ENCODE measurements at places on chromosomes 1 and 21.

GRCh38 chr1:112769611-112770010 lies 54.5 kb upstream of the PPM1J start:
- DNase-seq, result no peak

DNA sequence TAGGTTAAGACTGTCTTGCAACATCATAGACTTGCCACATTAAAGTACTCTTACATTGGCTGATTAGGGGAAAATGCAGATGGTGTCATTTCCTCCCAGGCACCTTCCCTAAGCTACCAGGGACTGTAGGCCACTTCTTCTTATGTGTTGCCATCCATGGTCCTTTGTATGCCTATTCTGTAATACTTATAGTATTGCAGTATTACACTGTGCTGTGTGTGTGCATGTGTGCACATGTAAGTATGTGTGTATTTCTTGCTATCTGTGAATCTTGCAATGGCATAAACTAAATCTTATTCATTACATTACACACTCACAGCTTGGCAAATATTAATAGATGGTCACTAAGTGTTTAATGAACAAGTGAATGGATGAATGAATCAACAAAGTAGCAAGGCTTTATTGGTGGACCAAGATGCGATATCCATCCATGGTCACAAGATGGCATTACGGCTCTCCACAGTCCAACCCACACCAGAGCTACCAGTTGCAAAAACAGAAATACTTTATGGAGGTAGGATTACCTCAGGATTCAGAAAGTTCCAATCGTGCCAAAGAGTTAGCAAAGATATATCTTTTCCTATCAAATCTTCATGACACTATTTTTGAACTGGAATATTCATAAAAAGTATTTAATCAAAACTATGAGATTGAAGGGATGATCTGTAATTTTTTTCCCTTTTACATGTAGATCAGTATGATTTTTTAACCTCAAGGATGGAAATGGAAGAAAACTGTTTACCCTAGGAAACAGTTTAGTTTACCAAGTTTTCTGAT lies 160.2 kb downstream of the DENND1B start:
- DNase-seq, result no peak

- DNase-seq, result no peak
Observed at GRCh38 chr1:4063516-4063915, 163.4 kb upstream of the C1orf174 start.

DNA sequence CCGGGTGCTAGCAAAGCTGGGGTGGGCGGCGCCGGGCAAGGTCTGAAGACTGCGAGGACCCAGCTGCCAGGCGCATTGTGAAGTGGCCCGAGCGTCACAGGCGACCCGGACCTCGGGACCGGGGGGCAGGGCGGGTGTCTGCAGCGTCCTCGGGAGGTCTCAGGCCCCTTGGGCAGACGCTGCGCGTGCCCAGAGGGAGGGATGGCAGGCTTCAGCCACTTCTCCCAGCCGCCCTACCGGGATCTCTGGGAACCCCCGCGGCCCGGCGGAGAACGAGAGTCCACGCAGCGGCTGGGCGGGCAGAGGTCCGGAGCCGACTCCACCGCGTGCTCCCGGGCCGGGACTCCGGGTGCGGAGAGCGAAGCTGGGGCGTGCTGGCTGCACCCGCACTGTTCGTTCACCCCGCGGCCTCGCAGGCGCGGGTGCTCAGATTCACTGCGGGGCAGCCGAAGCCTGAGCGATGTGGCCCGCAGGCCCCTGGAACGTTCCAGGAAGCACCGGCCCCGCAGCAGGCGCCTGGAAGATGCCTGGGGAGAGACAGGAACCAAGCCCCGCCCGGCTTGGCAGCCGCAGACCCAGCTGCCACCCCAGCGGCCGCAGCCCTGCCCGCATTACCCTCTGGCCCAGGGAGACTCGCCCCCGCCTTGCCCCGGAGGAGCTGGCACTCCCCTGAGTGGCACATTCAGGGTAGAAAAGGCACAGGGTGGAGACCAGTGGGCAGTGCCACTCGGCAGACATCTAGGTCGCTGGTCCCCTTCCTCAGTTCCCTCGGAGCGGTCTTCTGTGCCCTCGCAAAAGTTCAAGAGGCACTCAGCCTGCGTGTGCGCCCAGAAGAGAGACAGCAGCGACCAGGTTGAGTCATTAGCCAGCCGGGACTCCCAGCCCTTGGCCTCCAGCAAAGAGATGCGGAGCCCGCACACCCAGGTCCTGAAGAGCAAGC lies at the start of gene CCDC185:
Gene CCDC185, plus strand, starts transcription at position 141 of the 940 bp plus-strand sequence. Its CDS starts 61 bp downstream, at position 202.
- DNase-seq, result no peak

- no peak for DNase-seq
Observed at GRCh38 chr1:70383483-70383882, 27.6 kb upstream of the CTH start.

DNA sequence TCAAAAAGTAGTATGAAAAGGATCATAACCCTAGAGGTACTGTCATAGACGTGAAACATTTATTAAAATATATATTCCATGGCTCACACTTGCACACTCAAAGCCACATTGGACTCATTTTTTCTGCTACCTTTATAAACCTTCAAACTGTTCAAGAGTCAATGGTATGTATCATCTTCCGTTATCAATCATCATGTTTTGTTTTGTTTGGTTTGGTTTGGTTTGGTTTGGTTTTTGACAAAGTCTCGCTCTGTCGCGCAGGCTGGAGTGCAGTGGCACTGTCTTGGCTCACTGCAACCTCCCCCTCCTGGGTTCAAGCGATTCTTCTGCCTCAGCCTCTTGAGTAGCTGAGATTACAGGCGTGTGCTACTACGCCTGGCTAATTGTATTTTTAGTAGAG lies 1.8 kb downstream of the IFNAR2 start:
- DNase-seq, result no peak

DNA sequence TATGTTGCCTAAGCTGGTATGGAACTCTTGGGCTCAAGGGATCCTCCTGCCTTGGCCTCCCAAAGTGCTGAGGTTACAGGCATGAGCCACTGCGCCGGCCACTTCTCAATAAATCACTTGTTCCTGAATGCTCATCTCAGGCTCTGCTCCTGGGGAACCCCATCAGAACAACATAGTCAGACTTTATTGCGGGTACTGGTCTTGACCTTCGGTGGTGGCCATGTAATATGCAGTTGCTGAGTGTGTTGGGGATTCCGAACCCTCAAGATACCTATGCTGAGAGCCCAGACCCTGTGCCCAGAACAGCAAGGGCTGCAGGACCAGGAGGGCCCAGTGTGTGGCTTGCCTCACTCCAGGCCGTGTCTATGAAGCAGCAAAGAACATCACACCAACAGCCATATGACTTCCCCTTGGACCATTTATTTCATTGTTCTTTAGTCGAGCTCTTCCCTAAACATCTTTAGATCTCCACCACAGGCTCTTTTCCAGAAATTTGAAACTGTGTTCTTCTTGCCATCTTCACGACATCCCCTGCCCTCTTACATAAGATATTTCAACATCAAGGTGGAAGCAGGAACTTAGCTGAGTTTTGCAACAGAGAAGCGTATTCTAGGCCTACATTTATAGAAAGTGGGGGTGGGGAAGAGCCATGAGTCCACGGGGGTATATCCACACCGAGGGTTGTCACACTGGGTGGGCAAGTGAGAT lies 12.7 kb upstream of the SDHB start:
- no peak for DNase-seq

GRCh38 chr1:204714861-204715511 lies 29.4 kb upstream of the LRRN2 start:
- DNase-seq, result no peak

DNA sequence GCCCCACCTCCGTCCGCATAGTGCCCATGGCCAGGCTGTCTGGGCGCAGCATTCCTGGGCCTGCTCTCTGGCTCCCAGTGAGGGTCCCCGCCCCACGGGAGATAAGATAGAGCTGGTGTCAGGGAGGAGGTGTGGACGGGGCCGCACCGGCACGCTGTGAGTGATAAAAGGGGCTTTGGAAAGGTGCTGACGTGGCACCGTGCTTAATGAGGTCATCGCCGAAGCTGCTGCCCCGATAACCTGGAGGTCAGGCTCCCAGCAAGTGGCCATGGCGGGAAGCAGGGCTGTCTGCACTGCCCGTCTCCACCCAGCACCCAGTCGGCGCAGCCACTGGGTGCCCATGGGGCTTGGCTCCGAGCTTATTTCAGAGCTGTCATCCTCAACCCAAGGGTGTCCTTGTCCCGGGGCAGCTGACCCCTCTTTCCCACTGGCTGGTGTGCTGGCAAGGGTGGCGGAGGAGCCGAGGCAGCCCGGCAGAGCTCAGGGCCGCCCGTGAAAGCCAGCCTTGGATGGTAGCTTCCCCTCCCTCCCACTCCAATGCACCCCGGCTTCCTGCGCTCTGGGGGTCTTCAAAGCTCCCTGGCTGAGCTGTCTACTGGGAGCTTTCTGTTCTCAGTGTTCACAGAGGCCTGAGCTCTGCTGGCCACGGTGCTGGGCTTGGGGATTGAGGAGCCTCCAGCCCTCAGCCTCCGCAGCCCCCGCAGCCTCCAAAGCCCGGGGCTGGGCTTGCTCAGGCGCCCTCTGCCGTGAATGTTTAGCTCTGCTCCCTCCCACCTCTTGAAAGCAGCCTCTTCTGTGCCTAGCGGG lies 105.1 kb upstream of the ARHGEF16 start:
- DNase-seq, result no peak

DNA sequence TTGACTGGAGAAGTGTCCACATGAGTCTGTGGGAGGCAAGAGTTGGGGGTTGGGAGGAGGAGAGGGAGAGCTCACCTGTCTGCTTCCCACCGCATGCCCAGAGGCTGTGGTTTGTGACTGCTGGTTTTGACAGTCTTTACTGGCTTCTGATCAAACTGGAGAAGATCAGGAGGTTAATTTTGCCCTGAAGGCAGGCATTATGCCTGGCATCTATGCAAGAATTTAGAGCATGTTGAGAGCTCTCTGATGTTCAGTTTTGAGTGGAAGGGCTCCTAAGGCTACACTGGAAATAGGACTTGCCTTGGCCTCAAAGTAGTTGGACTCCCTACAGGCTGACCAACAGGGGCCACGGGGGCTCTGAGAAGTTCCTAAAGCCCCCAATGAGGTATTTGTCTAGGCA lies 101.6 kb downstream of the TLR5 start:
- no peak for DNase-seq

GRCh38 chr1:32172621-32173245 lies 6.7 kb upstream of the TXLNA start:
- no peak for DNase-seq

DNA sequence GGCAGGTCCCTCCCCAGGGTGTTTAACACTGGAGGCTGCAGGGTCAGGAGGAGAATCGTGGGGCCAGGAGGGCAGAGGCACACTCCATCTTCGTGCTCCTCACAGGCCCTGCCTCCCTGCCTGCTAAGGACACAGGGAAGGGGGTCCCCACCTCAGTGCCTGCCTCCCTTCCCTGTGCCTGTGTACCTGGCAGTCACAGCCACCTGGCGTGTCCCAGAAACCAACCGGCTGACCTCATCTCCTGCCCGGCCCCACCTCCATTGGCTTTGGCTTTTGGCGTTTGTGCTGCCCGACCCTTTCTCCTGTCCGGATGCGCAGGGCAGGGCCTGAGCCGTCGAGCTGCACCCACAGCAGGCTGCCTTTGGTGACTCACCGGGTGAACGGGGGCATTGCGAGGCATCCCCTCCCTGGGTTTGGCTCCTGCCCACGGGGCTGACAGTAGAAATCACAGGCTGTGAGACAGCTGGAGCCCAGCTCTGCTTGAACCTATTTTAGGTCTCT lies 623 bp upstream of the BGLAP start:
- no peak for DNase-seq

DNA sequence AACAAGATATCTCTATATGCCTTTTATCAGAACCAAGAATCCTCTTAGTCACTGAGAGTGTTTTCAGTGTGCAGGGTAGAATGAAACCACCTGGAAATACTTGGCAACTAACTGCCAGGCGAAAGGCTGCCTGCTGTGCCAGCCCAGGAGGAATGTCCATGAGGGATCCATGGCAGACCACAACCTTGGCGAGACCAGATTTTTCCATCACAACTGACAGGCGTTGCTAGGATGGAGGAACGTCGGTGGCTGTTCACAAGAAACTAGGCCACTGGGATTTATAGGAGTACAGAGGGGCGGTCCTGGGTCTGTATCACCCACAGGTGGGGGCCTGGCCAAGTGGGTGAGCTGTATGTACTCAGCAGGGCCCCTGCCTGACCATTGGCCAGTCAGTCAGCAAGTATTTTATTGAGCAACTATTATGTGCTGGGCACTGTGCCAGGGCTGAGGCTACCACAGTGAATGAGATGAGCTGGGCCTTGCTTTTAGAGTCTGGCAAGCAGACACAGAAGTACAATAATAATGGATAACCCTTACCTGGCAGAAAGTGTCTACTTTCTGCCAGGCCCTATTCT lies 199.4 kb downstream of the FOXD2 start:
- no peak for DNase-seq

- DNase-seq, result no peak
Observed at GRCh38 chr1:227782226-227782625, 33.2 kb upstream of the PRSS38 start.

- no peak for DNase-seq
Observed at GRCh38 chr21:39037807-39038405, 145.3 kb downstream of the PSMG1 start.

DNA sequence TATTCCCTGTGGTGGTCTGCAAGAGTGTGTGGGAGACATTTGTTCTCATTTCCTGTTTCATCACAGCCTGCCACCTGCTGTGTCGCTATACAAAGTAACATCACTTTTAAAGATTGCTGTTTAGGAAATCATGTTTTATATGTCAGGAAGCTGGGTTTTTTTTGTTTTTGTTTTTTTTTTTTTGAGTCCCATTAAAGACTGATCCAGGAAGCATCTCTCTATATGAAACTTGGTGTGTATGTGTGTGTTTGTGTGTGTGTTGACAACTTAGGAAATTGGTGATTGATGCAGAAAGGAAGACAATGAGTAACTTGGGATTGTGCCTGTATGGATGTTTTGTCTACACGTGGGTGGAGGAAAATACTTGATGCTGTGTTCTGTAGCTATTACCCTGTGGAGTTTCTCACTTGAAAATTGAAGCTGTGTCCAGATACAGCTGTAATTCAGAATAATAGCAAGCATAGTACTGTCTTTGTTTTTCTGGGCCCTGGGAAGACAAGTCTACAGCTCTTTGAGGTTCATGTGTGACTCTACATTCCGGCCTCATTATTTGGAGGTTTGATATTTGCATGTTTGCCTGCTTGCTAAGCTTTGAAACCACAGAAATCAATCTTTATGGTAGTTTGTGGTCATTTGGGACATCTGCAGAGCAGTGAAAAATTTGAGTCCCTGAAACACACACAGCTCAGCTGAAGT lies 47.9 kb downstream of the LAMC1 start:
- DNase-seq, result no peak

DNA sequence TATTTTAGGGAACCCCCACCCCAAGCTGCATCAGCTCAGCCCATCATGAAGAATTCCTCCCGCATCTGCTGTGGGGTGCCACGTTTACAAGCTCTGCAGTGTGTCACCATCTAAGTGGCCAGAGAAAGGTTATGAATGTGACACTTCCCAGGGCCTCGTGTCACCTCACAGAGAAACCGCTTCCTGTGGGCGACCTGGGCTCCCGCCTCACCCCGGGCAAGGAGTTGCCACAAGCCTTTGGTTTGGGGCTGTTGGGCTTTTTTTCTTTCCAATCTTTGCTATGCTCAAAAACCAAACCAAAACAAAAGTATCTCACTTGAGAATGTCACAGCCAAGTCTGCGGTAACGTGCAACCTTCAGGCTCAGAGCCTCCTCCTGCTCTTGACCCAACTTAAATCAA lies 82.1 kb upstream of the ARHGEF16 start:
- DNase-seq, result no peak
